ENCODE measurements at places on chromosomes 1 and 21. TPM values are rescaled to one million over a fixed set of nuclear protein-coding genes. Genes with fewer than 3 reads are reported as not detected.

- DNase-seq: no peak
Measured at GRCh38 chr1:193346085-193346484, 159.7 kb upstream of the B3GALT2 start.

DNA sequence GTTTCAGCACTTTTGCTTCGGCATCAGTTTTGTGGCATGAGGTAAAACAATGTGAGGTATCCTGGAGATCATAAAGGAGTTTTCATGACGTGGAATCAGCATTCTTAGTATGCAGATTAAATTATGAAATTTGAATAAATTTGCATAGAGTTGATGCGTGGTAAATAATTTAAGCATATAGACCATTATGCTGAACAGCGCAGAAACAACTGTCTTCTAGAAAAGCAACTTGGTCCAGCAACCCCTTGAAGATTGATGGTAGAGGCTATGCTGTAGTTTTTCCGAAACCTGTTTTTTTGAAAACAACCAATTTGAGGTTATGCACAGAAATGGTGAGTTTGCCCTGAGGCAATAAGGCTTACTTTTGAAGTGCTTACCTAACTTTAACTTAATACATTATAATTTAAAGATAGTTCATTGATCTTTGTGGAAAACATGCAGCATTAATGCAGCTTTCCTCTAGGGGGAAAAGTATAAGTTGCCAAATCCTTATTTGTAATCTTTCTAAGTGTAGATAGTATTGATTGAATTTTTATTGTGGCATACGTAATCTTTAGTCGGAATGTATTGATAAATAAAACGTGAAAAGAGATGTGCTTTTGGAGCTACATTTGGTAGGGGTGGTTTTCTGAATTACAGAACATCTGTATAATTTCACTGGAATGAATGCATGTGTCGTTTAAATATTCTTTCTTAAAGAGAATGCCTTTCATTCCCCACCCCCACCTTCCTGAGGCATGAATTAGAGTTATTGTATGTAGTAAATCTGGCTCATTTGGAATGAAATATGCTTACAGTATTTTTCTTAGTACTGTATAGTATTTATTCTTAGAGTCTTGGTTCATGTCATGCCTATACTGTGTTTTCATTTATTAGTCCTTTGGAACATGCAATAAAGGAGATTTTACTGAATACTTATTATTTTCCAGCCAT is 3.8 kb downstream of the PRDM2 start:
- DNase-seq: no peak

GRCh38 chr1:1355416-1355815 is 2.9 kb downstream of the MXRA8 start:
- DNase-seq: no peak

GRCh38 chr1:224493269-224493668 is 58.7 kb upstream of the WDR26 start:
- no peak for DNase-seq

DNA sequence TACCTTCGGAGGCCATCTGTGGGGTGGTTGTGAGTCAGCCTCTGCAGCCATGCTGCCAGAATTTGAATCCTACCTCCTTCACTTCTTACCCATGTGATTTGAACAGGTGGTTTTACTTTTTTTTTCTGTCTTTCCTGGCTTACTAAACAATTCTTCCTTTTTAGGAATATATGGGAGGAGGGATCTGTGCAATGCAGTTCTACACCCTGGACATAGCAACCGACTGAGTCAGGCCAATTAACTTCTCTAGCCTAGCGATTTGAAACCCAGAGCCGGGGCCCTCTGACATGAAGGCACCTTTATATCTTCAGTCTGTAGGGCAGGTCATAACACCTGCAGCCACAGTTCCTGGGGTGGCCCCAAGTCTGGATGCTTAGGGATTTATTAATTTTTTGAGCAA is 83.6 kb downstream of the ST6GALNAC3 start:
- DNase-seq: no peak

- peak; percentile 45 for DNase-seq
Measured at GRCh38 chr1:119475866-119476439, 31.1 kb upstream of the HSD3B1 start.

The VHLL gene
- not detected for total RNA-seq

DNA sequence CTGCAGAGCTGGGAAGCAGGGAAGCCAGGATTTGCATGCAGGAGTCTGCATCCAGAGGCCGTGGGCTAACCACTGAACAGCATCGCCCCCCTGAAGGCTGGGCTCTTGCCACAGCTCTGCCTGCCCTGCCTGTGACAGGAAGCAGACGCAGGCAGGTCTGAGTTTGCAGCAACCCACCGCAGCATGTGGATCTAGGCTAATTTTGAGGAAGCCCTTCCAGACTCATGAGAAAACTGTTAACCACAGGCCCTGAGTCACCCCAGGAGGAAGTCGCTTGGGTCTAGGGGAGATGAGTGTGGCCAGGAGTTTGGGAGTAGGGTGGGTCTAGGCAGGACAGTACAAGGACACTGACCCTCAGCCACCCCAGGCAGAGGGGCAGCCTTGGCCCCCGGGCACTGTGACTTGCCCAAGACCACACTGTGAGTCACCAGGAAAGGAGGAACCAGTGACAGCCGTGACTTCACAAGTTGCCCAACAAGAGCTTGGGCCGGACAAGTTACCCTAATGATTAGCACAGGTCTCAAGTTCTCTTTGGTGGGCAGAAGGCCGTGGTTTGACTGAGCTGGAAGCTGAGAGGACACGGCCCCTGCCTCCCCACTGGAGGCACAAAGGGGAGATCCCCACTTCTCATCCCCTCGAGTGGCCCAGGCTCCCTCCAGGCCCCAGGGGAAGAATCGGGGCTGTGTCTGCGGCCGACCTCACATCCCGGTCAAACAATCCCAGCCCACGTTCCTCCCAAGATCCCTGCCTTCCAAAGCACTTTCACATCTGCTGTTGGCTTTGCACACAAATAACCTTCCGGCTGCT is 826 bp downstream of the LAPTM5 start:
- DNase-seq: peak; percentile 52

The DUSP10 gene
- 5.2 TPM for total RNA-seq

DNA sequence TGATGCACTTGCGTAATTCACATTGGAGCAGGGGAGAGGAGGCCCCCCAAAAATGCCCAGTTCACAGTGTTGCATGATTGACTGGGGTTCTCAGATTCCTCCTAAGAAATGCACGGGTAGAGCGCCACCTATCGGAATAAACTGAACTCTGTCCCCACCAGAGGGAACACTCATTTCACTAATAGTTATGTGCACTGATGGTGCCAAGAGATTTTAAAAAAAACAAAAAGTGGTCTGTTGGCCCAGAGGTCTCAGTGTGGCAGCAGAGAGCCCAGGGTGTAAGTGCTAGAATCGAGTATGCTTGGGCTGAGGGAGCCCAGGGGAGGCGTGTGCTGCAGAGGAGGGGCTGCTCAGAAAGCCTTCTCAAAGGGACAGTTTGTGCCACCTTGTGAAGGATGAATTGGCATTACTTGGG is 6.9 kb downstream of the PINK1 start:
- peak; percentile 55 for DNase-seq

DNA sequence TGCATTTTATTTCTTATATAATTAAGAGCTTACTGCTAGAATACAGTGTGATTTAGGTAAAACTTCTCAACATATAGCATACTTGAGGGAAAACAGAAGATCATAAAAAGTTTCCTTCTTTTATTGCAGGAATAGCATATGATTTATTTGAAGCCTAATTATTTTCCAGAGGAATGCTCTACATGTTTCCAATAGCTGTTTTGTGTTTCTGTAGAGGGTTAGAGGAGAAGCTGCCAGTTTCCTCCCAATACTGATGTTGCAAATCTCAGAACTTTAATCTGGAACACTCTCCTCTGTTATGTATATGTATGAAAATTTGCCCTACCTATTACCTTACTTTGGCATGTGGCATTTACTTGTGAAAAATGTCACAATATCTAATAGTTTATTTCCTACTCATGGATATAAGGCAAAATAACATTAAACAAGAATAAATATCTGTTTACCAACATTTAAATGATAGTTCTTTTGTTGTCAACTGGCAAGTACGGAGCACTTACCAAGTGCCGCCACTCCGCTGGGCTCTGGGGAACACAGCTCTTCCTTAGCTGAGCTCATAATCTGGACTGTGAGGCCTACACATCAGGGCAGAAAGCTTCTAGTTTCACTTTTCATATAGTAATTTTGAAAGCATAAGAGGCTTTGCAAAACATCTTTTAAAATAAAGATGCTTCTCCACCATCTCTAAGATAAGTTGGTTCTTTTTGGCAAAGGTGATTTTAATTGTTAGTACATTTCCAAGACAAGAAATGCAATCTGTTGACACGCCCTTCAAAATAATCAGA is 239.8 kb upstream of the C1orf105 start:
- DNase-seq: peak; percentile 50

GRCh38 chr1:164886101-164886500 is 327.1 kb downstream of the PBX1 start:
- DNase-seq: no peak

The RLF gene
- total RNA-seq: 14.7 TPM

- no peak for DNase-seq
Measured at GRCh38 chr1:21926814-21927532, 10.1 kb downstream of the HSPG2 start.

- no peak for DNase-seq
Measured at GRCh38 chr1:222004034-222004433, 262.1 kb upstream of the DUSP10 start.

DNA sequence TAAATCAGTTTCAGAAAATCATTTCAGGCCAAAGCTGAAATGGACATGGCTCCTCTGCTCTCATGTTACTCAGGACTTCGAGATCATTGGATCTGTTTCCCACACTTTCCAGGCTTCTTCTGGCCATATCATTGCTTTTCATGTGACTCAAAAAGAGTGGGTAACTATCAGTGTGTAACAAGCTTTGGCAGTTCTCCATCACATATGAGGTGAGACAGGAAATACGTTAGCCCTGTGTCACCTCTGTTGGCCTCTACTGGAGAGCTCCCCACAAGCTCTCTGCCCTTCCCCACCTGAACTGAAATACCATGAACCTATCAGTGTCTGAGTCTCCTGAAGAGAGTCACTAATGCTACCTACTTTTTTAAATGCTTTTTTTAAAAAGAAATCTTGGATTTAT is 128.2 kb downstream of the LBR start:
- DNase-seq: no peak

- DNase-seq: no peak
Measured at GRCh38 chr1:56780128-56780750, 39.0 kb downstream of the FYB2 start.
